ENCODE measurements at places on chromosomes 5 and 9.
A peak's percentile ranks its signal among the peaks of the same experiment; 100 is the strongest.

DNA sequence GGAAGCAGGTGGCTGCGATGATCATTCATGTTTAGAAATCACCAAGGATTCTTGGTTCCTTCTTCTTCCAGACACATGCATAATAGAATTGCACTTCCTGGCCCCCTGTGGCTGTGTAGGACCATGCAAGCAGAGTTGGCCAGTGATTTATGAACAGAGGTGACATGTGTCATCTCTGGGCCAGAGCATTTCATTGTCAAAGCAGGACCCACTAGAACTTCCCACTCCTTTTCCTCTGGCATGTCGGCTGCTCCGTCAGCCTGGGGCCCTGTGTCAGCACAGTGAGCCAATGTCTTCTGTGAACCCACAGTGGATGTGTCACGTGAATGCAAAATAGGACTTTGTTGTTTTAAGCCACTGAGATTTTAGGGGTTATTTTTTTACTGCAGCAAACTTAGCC is 59.2 kb downstream of the HSD17B3 start:
- peak; percentile 36 for DNase-seq

DNA sequence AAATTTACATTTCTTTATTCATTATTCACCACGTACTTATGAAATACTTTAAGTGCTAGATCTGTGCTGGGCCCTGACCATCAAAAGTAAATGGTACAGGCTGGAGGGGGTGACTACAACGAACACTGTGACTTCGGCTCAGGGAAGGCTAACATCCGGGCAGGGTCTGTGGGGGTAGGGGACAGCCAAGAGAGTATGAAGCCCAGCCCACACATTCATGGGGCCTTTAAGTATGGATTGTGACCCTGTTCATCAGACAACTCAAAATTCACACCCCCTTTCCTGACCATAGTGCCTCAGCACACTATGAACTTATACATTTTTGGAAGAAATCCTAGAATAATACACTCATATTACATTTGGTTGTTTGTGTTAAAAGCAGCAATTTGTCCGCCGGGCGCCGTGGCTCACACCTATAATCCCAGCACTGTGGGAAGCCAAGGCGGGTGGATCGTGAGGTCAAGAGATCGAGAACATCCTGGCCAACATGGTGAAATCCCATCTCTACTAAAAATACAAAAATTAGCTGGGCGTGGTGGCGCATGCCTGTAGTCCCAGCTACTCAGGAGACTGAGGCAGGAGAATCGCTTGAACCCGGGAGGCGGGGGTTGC is 33.3 kb downstream of the MORN5 start:
- DNase-seq = no peak

GRCh38 chr5:180803181-180804128 is 849 bp upstream of the MGAT1 start:
- no peak for DNase-seq

DNA sequence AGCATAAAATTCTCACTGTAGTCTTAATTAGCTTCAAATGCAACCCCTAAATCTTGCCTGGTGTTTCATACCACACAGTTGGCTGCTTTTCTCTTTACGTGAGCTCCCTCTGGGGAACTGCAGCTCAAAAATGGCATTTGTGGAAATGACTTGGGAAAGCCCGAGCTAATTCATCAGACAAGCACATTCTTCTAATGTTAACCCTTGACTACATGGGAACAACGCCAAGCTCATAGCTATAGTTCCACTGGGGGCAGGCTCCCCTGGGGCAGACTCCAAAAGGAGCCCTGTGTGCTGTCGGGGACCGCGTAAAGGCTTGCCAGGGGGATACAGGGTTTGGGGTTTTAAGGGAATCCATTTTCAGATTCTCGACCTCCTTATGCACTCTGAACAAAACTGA is 301.4 kb upstream of the DAP start:
- peak; percentile 39 for DNase-seq

GRCh38 chr5:61504143-61504770 is 172.2 kb downstream of the ZSWIM6 start:
- no peak for DNase-seq

- no peak for DNase-seq
Observed at GRCh38 chr5:91443023-91443422, 59.9 kb upstream of the ARRDC3 start.

GRCh38 chr5:83162601-83163000 is 85.3 kb downstream of the XRCC4 start:
- DNase-seq = no peak

DNA sequence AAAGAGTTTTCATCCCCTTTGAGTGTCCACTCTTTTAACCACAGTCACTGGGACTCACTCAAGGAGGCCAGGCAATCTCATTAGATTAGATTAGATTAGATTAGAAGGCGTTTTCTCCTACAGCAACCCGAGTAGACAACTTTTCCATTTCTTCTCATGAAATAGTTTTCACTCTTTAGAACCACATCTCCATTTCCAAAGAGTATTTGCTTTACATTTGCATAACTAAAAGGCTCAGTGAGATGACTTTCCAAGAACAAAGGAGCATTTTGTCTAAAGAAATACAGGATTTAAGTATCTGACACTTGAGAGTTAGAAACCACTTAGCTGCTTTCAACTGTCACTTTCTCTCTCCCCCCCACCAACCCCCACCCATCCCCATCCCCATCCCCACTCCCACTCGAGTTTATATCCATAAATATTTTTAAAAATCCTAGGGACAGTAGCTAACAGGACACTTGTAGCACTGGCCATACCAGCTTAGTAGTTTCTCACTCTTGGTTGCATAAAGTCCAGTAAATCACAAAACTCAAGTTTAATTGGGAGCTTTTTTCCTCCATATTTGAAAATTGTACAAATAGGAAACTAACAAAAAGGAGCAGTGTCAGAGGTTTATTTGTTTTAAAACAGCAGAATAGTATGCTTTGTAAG is 2202.9 kb upstream of the WWC1 start:
- DNase-seq = no peak

GRCh38 chr5:32562843-32563242 is 22.5 kb upstream of the SUB1 start:
- DNase-seq = no peak

DNA sequence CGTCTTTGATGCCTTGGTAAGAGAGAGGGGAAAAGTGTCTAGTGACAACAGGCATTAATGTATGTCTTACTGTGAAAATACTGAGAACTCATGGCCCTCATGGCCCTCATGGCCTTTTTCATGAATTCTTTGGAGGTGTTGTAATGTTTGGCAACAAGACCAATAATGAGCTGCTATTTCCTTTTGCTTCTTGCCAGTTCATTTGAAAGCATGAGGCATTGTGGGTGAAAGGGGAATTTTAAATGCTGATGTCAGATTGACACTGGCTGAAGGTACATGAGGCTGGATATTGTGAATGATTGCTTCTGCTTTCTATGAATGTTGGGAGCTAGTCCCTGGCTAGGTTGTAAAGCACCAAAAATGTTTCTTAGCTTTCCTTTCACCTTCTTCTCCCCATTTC is 79.2 kb downstream of the DOCK2 start:
- no peak for DNase-seq

- DNase-seq = no peak
Observed at GRCh38 chr5:54965806-54966205, 19.6 kb downstream of the ESM1 start.

DNA sequence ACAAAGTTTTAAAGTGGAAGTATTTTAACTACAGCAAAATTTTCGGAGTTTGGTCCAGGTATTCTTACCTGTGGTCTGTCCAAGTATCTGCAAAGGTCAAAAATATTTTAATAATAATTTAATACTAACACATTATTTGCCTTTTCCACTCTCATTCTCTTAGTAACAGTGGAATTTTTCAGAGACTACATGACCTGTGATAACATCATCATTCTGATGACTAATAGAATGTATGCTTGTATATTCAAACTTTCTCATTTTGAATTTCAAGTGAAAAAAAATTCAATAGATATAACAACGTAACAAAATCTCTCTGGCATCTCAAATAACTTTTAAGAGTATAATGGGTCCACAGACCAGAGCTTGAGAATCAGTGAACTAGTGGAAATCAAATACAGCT is 78.3 kb downstream of the FBXL17 start:
- DNase-seq = no peak
